ENCODE measurements at places on chromosomes 13 and 19.

- peak; percentile 37 for DNase-seq
Observed at GRCh38 chr13:74062933-74063332, 71.3 kb downstream of the KLF12 start.

GRCh38 chr13:97322740-97323342, 100.7 kb downstream of the MBNL2 start:
- no peak for DNase-seq

DNA sequence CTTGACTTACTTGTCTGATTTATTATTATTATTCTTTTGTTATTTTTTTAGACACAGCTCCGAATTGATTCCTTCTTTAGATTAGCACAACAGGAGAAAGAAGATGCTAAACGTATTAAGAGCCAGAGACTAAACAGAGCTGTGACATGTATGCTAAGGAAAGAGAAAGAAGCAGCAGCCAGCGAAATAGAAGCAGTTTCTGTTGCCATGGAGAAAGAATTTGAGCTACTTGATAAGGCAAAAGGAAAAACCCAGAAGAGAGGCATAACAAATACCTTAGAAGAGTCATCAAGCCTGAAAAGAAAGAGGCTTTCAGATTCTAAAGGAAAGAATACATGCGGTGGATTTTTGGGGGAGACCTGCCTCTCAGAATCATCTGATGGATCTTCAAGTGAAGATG, 29.4 kb downstream of the ERCC5 start:
- DNase-seq: no peak

DNA sequence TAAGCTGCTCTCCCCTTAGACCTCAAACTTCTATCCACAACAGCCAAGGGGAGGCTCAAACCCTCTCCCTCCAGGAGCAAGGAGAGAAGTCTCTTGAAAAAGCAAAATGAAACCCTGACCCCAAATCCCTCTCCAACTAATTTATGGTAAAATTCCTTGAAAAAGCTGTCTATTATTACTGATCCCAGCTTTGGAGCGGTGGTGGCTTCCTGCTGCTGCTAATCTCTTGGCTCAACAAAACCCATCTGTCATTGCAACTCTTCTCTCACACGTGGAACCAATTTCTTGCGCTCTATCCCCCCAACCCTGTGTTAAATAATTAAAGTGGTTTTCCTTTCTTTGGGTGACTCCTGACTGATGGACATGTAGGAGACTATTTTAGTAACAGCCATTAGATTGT, 64.1 kb upstream of the OXGR1 start:
- DNase-seq: no peak

- no peak for DNase-seq
Observed at GRCh38 chr13:98174307-98174706, 2.8 kb downstream of the RNF113B start.

- DNase-seq: no peak
Observed at GRCh38 chr13:34369931-34370330, 552.0 kb downstream of the RFC3 start.

DNA sequence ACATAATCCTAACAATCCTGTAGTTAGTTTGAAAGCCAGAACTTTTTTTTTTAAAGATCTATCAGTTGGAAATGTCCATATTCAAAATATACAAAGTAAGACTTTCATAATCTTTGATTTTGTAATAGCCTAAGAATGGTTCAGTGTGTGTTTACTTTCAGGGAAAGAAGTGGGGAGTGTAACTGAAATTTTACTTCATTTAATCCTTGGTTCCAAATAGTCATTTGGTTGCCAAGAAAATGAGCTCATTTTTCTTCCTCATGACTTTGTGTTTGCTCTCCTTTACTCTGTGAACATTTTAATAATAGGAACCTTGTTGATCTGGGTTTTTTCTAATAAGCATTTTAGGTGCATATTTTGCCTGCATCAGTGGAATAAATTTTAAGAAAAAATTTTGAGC, 278.8 kb downstream of the SLITRK6 start:
- DNase-seq: no peak

DNA sequence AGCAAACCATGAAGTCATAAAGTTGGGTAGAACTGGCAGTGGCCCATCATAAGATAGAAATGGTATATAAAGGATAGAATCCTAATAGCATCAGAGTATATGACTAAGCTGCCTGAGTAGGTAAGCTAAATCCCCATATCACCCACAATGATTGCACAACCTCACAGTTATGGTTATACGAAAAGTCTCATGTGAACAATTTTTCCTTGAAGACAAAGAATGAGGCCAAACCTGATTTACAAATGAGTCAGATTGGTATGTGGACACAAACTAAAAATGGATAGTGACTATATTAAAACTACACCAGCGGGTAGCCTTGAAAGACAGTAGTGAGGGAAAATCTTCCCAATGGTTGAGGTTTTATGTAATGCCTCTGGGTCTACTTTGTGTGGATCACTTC, 40.9 kb upstream of the UFM1 start:
- no peak for DNase-seq

DNA sequence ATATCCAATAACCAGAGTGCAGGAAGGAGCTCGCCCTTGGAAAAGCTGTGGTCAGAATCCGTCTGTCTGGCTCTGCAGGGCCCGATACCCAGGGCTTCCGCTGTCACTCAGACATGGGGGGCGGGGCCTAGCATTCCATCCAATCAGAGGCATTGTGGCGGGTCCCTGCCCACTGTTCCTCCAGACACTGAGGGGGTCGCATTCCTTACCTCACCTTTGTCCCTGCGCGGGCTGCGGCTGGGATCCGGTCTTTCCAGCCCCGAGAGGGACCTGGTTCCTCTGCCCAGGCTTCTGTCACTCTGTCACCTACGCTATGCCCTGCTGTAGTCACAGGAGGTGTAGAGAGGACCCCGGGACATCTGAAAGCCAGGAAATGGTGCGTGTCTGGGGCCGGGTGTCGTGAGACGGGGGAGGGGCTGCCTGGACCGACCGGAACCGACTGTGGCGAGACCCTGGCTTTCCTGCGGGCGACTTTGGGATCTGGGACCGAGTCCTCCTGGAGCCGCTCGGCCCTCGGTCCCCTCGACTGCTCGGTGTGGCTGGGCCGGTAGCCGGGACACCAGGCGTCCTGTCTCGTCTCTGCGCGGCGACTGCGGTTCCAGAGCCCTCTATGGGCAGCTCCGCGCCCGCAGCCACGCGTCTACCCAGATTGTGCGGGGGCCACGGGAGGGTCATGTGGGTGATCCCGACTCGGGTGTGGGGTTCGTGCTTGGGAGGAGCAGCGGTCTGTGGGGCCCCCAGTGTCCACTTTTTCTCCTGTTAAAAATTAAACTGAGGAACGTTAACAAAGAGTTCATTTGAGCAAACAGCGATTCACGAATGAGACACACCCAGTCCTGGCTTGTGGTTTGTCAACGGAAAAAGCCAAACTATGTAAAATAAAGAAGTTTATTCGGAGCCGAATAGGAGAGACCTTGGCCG, at the start of gene ZNF69:
Gene ZNF69 (plus strand): TSS at position 172 of the 921 bp plus-strand sequence. CDS start 142 bp downstream, at position 314.
- peak; percentile 56 for DNase-seq

DNA sequence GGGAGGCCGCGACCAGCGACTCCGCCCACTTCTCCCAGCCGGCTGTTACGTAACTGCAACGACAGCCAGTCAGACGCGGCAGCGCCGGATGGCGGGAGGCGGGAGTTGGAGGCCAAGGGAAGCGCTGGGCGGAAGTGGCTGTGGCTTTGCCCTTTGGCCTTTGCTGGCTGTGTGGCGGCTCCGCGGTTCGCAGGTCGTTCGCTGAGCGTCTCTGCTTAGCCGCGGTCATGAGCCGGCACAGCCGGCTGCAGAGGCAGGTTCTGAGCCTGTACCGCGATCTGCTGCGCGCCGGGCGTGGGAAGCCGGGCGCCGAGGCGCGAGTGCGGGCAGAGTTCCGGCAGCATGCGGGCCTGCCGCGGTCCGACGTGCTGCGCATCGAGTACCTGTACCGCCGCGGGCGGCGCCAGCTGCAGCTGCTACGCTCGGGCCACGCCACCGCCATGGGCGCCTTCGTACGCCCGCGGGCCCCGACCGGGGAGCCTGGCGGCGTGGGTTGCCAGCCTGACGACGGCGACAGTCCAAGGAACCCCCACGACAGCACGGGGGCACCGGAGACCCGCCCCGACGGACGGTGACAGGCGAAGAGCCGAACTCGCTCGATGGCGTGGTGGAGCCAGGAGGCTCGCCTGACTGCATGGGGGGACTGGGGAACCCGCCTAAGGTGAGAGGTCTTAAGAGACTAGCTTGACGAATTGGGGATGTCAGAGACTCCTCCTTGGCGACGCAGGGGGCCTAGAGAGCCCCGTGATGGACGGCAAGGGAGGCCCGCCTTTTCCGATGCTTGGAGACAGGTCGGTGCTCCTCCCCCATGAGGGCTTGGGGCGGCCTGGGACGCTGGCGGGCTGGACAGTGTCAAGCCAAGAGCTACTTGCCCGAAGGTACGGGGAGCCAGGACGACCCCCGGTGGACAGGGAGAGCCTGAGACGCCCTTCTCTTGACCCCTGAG, at the start of gene SDHAF1:
Gene SDHAF1 (plus strand): TSS at position 141 of the 946 bp plus-strand sequence. CDS start 87 bp downstream, at position 228.
- peak; percentile 95 for DNase-seq

GRCh38 chr19:5120833-5121232, 151.9 kb downstream of the KDM4B start:
- no peak for DNase-seq

- no peak for DNase-seq
Observed at GRCh38 chr19:11166281-11167142, 10.9 kb upstream of the SPC24 start.

DNA sequence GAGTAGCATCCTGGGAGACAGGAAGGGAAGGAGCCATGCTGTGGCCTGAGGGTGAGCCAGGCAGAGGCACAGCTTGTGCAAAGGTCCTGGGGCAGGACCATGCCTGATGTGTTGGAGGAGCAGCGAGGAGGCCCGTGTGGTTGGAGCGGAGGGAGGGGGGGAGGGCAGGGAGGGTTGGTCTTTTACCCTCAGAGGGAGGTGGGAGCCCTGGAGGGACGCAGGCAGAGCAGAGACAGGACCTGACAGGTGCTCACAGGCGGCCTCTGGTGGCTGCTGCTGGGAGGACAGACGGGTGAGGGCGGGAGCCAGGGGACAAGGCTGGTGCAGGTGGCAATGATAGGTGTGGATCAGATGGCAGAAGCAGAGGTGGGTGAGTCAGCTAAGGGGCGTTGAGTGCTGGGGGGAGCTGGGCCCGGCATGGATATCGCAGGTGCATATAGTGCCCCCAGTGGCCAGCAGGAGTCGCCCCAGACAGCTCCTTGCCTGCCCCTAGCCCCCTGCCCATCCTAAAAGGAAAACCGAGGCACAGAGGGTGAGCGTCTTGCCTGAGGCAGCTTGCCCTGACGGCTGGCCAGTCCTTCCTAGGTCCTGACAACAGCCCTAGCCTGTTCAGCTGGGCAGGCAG, 9.8 kb upstream of the GNA15 start:
- DNase-seq: peak; percentile 81

GRCh38 chr19:20365146-20365545, 198.1 kb downstream of the ZNF486 start:
- no peak for DNase-seq

DNA sequence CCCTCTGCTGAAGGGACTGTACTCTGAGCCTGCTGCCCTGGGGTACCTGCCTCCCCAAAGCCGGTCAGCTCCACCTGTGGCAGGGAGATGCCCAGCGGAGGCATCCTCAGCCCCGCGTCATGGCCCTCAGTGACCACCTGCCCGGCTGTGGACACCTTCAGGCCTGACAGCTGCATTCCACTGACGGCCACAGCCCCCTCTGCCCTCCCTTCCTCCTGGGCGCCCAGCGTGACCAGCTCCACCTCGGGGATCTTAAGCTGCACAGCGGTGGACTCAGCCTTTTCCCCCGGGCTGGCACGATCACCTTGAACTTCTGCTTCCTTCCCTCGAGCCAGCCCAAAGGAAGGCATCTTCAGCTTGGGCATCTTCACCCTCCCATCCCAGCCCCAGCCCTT, 4.8 kb upstream of the HIPK4 start:
- DNase-seq: no peak

DNA sequence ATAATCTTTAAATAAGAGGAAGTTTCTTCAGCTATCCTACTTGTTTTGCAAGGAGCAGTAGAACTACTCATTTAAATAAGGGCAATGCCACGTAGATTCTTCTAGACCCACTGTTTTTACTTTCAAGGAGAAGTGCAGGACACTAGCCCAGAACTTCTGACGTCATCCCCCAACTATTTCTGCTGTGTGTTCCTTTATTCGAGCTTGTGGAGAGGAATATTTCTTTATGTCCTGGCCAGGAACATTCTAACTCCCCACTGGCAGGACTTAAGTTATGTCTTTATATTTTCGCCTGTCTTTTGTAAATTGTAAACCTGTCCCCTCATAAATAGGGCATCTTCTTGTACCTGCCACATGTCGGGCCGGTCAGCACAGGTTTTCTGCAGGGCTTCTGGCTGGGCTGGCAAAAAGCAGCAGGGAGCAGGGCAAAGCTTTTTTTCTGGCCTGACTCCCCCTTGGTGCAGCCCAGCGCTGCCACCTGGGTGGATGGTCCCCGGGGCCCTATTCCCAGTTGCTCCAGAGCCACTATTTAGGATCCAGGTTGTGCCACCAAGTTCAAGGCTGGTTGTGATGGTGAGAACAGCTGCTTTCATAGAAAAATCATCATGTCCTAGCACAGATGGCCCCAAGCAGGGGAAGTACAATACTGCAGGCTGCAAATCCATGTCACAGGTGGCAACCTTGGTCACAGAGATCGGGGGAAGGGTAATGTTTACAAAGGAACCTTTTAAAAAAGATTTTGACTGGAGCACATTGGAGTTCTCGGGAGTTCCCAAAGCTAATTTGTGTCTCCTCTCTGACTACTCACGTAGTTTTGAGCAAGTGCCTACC, 1.8 kb downstream of the MBNL2 start:
- DNase-seq: peak; percentile 11

DNA sequence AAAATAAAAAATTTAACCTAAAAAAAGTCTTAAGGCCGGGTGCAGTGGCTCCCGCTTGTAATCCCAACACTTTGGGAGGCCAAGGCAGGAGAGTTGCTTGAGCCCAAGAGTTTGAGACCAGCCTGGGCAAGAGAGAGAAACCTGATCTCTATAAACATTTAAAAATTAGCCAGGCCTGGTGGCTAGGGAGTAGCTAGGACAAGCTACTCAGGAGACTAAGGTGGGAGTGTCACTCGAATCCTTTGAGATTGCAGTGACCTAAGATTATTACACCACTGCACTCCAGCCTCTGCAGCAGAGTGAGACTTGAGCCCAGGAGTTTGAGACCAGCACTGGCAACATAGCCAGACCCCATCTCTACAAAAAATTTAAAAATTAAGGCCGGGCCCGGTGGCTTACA, 1.1 kb downstream of the CCDC97 start:
- no peak for DNase-seq

DNA sequence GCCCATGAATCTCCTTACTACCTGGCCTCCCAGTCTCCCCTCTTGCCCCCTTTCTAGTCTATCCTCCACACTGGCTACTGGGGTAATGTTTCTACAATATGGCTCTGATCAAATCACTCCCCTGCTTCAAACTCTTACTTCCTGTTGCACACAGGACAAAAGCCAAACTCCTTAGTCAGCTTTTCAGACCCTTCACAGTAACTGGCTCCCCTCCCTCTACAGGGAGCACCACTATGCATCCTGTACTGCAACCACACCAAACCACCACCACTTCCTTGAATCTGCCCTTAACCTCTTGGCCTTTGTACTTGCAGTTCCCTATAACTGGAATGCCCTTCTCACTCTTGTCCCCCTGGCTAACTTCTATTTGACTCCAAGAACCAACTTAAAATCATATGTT, 32.2 kb downstream of the DEDD2 start:
- DNase-seq: no peak

- no peak for DNase-seq
Observed at GRCh38 chr13:37914781-37915391, 45.3 kb upstream of the TRPC4 start.

- DNase-seq: no peak
Observed at GRCh38 chr13:112641456-112642089, 48.3 kb upstream of the ATP11A start.
